ENCODE measurements at places on chromosomes 4 and X. TPM values are rescaled to one million over a fixed set of nuclear protein-coding genes. Genes with fewer than 3 reads are reported as not detected.

Gene LRCH2
- 0.44 TPM for total RNA-seq

Gene GAGE12F
- total RNA-seq = not detected

Gene MAGEE2
- total RNA-seq = 0.21 TPM

Gene MAML3
- total RNA-seq = 10.1 TPM

Gene UGT2B10
- total RNA-seq = 0.40 TPM

Gene CLDN2
- 0.58 TPM for total RNA-seq

Gene TTC29
- total RNA-seq = not detected

- H3K4me3 ChIP-seq = no peak overlapping the region
- no peaks in the 10 kb centered on the region for H3K36me3 ChIP-seq
- H3K27ac ChIP-seq = no peak overlapping the region
- H3K27me3 ChIP-seq = no peaks in the 10 kb centered on the region
Measured at GRCh38 chr4:120011725-120012124, 54.9 kb downstream of the MAD2L1 start.

GRCh38 chr4:112604589-112604988, 32.1 kb downstream of the ZGRF1 start:
- H3K27me3 ChIP-seq = no peaks in the 10 kb centered on the region
- no peaks in the 10 kb centered on the region for H3K36me3 ChIP-seq
- DNase-seq = peak; percentile 45
- H3K27ac ChIP-seq = no peak overlapping the region

GRCh38 chr4:153523164-153523796, 57.1 kb downstream of the TMEM131L start:
- H3K27me3 ChIP-seq = no peaks in the 10 kb centered on the region
- H3K27ac ChIP-seq = no peak overlapping the region
- no peak overlapping the region for H3K4me3 ChIP-seq
- H3K4me1 ChIP-seq = no peaks in the 10 kb centered on the region
- no peaks in the 10 kb centered on the region for H3K36me3 ChIP-seq

DNA sequence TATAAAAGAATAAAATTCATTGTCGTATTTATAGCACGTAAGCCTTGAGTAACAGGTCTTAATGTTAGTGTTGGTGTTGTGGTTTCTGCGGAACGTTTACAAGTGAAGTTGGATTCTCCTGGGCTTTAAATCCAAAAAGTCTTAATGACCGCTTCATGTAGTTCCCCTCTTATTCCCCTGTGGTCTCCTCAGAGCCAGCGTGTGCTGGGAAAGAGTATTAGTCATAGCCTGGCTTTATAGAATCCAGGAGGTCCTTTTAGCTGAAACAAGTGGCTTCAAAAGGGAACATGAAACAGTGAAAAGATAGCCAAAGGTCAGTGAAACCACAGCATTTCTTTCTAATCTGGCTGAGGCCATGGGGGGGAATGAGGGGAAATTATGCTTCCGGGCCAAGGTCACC, 79.1 kb downstream of the CLCN4 start:
- no peak overlapping the region for H3K4me3 ChIP-seq
- no peak overlapping the region for H3K27ac ChIP-seq
- no peaks in the 10 kb centered on the region for H3K36me3 ChIP-seq
- DNase-seq = no peak

DNA sequence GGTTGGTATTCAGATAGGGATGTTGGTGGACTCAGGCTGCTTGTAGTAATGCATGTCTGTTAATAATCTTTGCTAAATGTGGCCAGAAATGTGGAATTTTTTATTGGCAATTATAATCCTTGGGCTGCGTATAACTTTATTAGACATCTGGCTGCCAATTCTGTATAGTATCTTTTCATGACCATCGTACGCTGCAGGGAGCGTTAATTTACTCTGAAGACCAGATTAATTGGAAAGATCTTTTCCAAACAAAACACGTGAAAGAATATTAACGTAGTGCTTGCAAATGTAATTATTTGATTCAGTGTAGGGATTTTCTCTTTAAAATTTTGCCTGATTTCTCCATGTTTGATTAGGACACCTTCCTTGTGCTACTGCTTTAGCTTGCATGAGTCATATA, 38.8 kb upstream of the FTHL17 start:
- no peak for DNase-seq
- no peak overlapping the region for H3K27ac ChIP-seq
- no peaks in the 10 kb centered on the region for H3K4me1 ChIP-seq
- H3K27me3 ChIP-seq = no peaks in the 10 kb centered on the region

- no peaks in the 10 kb centered on the region for H3K36me3 ChIP-seq
- DNase-seq = no peak
- no peak overlapping the region for H3K4me3 ChIP-seq
- no peaks in the 10 kb centered on the region for H3K27me3 ChIP-seq
Measured at GRCh38 chr4:171629182-171629581, 184.0 kb upstream of the GALNTL6 start.

DNA sequence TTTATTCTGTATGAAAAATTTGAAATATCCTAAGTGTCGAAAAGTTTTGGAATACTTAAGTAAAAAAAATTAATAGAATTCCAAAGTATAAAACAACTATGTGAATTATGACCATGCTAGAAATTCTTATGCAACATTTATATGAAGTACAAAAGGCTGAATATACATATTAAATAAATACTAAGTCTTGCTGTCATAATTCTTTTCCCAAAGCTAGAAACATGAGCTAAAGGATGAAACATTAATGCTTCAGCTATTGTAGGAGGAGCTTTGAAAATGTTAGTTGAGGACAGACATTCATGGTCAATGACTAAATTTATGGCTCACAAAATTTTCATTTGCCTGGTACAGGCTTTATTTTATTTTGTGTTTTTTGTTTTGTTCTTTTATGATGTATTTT, 207.3 kb downstream of the GABRB1 start:
- H3K36me3 ChIP-seq = no peaks in the 10 kb centered on the region
- H3K4me3 ChIP-seq = no peak overlapping the region
- no peaks in the 10 kb centered on the region for H3K27me3 ChIP-seq
- H3K27ac ChIP-seq = no peak overlapping the region
- no peaks in the 10 kb centered on the region for H3K4me1 ChIP-seq

GRCh38 chr4:73704314-73705055, 35.9 kb upstream of the CXCL8 start:
- H3K36me3 ChIP-seq = no peaks in the 10 kb centered on the region
- no peak overlapping the region for H3K27ac ChIP-seq
- DNase-seq = peak; percentile 46
- H3K4me1 ChIP-seq = no peaks in the 10 kb centered on the region

- no peaks in the 10 kb centered on the region for H3K27me3 ChIP-seq
- no peak for DNase-seq
- no peaks in the 10 kb centered on the region for H3K4me1 ChIP-seq
- H3K27ac ChIP-seq = no peak overlapping the region
Measured at GRCh38 chr4:159483782-159484741, 381.2 kb downstream of the RAPGEF2 start.

- no peaks in the 10 kb centered on the region for H3K36me3 ChIP-seq
- no peak overlapping the region for H3K27ac ChIP-seq
- H3K27me3 ChIP-seq = no peaks in the 10 kb centered on the region
- H3K4me3 ChIP-seq = no peak overlapping the region
- no peaks in the 10 kb centered on the region for H3K4me1 ChIP-seq
- DNase-seq = no peak
Measured at GRCh38 chr4:119227690-119228089, 15.2 kb downstream of the USP53 start.

- no peak overlapping the region for H3K4me3 ChIP-seq
- H3K36me3 ChIP-seq = no peaks in the 10 kb centered on the region
- no peak for DNase-seq
Measured at GRCh38 chr4:56531823-56532222, 26.2 kb downstream of the ARL9 start.

DNA sequence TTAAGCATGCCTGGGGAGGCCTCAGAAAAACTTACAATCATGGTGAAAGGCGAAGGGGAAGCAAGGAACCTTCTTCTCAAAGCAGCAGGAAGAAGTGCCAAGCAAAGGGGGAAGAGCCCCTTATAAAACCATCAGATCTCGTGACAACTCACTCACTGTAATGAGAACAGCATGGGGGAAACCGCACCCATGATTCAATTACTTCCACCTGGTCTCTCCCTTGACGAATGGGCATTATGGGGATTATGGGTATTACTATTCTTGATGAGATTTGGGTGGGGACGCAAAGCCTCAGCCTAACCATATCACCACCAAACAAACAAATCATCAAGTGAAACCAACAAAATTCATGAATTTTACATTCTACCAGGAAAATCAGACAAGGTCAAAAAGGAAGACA, 76.7 kb upstream of the TAB3 start:
- no peak overlapping the region for H3K4me3 ChIP-seq
- H3K4me1 ChIP-seq = no peaks in the 10 kb centered on the region
- H3K27ac ChIP-seq = no peak overlapping the region
- H3K27me3 ChIP-seq = no peaks in the 10 kb centered on the region
- H3K36me3 ChIP-seq = no peaks in the 10 kb centered on the region
- DNase-seq = no peak

DNA sequence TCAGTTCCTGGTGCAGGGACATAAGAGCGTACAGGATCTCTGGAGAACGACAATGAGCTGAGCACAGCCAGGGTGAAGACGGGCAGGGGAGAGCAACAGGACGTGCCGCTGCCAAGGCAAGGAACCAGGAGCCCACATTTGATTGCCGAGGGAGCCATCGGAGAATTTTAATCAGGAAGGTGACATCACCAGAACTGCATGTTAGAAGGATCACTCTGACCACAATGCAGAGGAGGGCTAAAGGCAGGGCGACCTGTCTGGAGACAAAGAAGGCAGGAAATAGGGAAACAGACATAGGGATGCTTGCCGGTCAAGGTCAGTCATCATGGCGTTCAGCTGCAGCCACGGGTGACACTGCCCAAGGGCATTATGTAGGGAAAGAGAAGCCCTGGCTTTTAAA, 81.4 kb downstream of the RBM47 start:
- H3K36me3 ChIP-seq = no peaks in the 10 kb centered on the region
- H3K4me3 ChIP-seq = no peak overlapping the region
- no peaks in the 10 kb centered on the region for H3K27me3 ChIP-seq
- no peak for DNase-seq
- peaks cover 14% of the 10 kb centered on the region for H3K4me1 ChIP-seq
- peak overlapping the region; percentile 84 for H3K27ac ChIP-seq

DNA sequence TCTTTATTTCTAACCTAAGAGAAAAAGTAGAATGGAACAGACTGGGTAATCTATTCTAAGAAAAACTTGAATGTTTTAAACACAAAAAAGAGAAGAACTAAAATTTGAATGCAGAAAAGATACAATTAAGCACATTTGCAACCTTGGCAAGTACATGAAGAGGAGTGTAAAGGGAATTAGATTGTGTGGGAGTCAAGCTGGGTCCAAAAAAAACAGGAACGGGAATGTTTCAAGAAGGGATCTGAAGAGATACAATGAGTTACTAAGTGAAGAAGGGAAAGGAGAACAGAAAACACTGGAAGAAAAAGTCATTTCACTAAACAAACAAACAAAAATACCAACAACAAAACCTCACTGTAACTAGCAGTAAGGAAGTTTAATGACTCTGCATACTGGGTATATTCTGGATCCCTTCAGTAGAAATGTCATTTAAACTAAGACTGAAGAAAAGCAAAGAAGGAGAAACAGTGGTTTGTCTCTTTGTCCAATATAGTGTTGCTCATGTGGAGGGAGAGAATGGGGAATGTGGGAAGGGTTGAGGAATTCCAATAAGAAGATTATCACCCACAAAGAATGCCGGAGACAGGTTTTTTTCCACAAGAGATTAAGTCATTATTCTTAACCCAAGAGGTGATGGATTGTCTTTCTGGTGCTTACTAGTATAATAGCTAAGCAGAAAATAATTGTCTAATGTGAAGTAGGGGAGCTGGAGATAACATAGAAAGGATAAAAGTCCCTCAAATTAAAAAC, 50.4 kb upstream of the PTPN13 start:
- DNase-seq = no peak
- no peak overlapping the region for H3K27ac ChIP-seq
- no peaks in the 10 kb centered on the region for H3K4me1 ChIP-seq

Data from colonic mucosa (tissue), 4 donors.